ENCODE measurements at places on chromosomes 2 and 18.

DNA sequence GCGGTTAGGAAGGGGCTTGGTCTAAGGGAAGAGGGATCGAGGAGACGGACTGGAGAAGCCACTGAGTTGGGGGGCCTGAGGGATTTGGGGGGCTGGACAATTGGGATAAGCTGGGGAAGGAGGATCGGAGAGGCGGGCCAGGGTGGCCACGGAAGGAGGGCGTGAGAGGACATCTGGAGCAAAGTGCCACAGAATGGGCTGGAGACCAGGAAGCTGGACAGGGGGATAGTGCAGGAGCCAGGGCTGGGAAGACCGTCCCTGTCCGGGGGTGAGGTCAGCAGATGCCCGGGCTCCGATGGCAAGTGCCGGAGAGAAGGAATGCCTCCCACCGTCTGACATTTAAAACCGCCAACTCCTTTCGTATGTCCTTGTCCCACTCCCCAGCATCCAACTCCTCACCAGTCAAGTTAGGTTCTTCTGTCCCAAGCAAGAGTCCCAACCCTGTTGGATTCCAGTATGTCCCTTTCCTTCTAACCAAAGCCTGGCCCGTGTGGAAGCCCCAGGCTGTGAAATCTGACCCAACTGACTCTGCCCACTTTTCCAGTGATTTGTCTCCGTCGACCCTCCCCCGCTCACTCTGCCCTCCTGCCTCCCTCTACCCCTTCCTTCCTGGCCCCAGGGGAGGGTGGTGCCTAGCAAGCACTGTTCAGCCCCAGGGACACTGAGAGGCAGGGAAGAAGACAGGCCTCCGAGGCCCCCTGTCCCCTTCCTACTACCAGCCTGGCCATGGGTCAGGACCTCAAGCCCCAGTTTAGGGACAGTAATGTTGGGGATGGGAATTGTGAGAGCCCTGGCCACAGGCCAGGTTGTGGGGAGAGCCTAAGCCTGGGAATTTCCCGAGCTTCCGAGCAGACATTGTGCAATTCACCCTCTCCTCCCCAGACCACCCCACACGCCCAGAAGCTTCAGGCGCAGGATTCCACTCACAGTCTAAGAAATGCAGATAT lies 31.5 kb upstream of the TMBIM1 start:
- DNase-seq = no peak

DNA sequence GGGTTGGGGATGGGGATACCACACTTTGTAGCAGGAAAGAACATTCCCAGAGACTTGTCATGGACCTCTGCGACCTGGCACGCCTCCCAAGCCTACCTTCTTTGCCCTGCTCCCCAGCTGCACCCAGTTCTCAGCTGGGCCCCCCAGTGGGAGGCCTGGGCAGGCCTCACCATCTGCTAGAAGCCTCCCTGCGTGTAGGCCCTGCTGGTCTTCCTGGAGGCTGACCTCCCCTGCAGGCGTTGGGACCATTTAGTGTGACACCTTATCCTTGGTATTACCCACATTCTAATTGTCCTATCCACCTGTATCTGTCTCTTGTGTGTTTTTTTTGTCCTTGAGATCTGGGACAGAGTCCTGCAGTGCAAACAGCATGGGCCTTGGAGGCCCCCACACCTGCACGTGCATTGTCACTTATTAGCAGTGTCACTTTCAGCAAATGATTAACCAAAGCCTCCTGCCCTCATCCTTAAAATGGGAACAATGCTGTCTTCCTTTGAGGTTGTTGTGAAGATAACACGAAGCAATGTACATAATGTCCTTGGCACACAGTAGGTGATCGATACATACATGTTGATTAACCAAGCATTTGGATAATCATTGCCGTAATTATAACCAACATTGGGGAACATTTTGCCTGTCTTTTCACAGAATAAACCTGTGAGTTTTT lies 77.2 kb downstream of the LIPG start:
- DNase-seq = no peak

- no peak for DNase-seq
Observed at GRCh38 chr18:74897971-74898657, 300.4 kb downstream of the ZNF407 start.

- no peak for DNase-seq
Observed at GRCh38 chr18:27995770-27996502, 181.0 kb downstream of the CDH2 start.

- DNase-seq = no peak
Observed at GRCh38 chr18:44119607-44120006, 561.1 kb upstream of the SETBP1 start.

DNA sequence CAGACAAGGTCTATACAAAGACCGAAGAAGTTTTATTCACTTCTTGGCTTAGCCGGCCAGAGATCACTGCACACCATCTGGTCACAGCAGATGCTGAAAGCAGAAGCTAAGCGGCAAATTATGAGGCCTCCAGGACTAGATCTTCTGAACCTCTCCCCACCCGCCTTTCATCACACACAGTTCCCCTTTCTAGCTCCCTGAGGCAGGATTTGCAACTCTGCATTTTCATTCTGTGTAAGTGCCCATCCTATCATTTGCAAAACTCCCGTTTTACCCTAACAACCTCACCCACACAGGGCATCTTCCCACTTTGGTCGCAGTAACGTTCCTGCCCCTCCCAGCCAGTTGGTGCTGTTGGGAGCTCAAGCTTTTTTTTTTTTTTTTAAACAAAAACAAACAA lies 3.1 kb upstream of the MOB1A start:
- DNase-seq = no peak

GRCh38 chr2:9832586-9832985 lies 10.7 kb upstream of the TAF1B start:
- no peak for DNase-seq

DNA sequence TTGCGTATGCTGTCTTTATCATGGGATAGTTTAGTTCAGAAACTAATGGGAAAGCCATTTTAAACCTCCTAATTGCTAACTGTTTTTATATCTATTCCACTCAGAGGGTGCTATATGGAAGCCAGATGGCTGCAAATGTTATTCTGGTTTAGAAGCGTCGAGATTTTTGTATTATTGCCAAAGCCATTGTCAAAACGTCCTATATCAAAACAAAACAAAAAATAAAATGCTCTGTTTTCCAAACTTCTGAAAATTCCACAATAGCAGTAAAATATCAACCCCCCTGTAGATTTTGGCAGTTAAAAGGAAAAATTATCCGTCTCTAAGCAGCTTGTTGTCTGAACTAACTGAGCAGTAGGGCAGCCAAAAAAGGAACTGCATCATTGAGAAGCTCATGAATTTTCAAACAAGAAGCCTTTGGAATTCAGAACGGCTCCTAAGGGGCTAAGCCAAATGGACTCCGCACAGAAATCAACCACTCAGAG lies 195.4 kb upstream of the CWC22 start:
- no peak for DNase-seq

DNA sequence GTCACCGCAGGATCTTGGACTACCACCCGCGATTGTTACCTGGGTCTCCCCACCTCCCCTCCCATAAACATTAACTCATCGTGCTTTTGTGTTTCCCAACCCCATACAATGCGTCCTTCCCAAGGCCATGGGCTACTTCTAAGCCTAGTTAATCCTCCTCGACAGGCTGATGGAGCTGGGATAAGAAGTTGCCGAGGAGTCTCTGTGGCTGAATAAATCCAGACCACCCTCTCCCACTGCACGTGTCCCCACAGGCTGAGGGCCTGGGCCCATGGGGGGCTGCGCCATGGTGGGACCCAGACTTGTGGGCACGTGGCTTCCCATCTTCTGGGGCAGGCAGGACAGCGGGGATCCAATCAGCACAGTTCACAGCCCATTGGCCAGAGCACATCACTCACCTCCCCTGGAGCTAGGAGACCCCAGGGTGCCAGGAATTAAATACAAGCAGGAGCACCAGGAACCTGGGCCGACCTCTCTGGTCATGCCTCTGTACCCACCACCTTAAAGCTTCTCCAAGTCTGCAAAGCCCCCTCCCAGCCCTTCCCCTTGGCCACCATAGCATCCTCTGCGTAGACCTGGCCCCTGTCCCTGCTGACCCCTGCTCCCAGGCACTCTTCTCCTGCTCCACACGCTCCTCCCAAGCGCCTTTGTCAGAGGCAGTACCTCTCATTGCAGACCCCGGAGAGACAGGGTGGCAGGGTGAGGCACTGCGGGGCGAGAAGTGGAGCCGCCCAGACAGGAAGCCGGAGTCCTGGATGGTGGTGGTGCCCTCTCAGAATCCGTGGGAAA lies 51.0 kb upstream of the ID2 start:
- DNase-seq = no peak

DNA sequence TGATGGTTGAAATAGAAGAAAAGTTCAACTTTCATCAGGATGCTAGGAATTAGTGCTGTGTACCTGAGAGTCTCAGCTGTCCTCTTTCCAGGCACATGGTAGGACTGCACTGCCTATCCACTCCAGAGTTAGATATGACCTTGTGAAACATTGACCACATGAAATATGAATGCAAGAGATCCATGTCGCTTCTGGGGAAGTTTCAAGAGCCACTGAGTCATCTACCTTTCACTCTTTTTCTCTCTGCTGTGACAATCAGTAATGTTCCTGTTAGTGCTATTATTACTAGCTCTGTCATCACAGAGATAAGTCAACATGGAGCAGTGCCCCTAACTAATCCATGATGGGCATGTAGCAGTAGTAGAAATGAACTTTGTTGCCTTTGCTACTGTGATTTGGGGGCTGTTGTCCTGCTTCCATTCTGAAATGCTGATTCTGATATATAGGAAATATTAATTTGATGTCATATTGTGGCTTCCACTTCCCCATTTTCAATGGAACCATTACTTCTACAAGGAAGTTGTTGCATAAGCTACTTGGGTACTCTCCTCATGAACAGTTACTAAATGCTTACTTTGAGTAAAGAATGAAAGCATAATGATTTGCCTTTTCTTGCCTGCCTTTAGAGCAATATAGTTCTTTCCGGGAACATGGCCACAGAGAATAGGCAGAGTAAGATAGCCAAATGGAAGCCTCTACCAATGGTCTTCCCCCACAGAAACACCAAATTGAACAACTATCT lies 192.8 kb upstream of the ZNF521 start:
- no peak for DNase-seq

GRCh38 chr18:29146068-29146467 lies 969.1 kb upstream of the CDH2 start:
- no peak for DNase-seq

DNA sequence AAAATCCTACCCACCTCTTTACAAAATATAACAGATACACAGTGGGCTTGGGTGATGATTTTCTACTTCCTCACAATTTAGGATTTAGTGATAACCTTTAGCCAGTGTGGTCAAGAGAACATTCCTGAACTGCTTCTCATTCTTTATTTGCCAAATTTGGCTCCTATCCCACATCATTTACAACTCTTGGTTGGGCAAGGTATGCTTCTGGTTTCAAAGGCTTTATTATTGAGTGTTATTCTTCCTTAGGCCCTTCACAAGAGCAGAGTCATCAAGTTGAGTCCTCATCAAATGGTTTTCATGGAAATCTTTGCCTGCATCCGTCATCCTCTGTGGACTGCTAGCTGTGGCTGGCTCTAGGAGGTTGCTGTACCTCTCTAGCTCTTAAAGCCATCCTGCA lies 472.0 kb upstream of the ETAA1 start:
- no peak for DNase-seq

DNA sequence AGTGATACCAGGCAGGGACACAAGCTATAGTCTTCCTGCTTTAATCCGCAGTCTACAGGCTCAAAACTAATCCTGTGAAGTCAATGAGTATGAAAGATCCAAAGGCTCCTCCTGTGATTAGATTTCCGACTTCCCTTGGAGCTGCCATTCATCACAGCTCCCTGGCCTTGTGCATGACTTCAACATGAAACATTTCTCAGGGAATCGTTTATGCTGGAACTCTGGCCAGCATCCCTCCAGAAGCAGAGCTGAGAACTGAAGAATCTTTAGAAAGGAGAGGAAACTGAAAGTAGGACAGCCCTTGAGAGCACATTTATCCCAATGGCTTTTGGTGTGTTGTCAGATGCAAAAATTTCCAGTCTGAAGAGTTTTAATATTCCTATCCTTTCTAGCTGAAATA lies 84.3 kb upstream of the SESTD1 start:
- DNase-seq = no peak

DNA sequence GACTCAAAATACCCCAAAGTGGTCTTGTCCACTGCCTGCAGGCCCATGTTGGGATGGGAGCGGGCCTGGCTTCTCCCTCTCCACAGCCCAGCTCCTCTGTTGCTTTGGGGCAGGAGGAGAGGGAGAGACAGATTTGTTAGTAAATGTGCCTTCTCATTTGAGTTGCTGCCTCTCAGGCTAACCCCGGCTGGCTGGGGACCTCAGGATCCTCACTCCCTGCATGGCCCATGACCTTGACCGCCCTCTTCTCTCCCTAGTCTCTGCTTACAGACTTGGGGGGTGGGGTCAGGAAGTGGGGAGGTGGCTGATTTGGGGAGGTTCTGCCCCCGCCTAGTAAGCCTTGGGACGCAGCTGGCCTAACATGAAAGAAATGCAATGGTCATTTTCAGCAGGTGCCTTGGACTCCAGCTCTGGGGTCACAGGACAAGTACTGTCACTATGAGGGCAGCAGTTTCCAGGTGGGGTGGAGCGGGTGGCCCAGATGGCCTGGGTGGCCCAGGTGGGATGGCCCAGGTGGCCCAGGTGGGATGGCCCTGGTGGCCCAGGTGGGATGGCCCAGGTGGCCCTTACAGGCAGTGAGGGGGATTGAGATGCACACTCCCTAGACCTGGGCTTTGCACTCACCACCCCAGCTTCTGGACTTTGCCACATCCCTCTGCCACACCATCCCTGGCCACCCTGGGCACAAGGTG lies 24.1 kb downstream of the HJURP start:
- no peak for DNase-seq

- DNase-seq = no peak
Observed at GRCh38 chr2:43898838-43899346, 60.1 kb downstream of the ABCG8 start.

- no peak for DNase-seq
Observed at GRCh38 chr2:127014224-127014623, 92.7 kb downstream of the BIN1 start.

DNA sequence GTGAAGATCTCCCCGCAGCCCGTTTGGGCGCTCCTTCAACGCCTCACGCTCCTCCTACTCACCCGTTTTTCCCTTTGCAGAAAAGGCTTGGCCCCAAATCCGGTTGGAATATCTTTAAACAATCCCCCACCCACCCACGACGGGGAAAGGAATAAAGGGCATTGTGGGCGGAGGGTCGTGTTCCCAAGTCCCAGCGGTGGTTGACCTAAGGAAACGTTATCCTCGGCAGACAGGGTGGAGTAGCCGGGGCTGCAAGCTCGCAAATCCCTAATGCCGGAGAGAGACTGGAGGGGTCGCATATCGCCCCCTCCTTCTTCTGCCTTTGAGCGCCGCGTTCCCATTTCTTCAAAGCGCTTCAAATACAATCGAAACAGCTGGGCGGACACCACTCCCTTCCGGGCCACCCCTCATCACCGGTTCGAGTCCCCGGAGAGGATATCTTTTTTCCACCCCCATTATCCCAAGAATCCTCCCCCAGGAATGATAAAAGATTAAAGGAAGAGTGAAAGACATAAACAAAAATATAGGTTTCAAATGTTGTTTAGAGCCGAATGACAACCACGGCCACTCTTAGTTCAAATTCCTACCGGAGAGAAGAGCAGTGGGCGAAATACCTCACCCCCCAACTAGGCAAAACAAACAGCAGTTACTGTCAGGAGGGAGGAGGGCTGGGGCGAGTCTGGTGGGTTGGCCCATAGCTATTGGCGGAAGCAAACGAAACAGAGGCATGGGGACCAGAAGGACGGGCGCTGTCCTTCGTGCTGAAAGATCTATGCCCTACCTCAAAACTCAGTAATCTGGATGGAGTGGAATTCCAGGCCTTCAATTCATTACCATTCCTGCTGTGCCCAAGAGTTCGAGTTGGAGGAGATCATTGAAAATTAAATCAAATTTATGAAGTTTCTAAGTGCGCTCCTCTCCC lies 2.8 kb upstream of the GAD1 start:
- DNase-seq = no peak

- no peak for DNase-seq
Observed at GRCh38 chr2:149388120-149388816, 57.9 kb downstream of the LYPD6 start.

- DNase-seq = no peak
Observed at GRCh38 chr2:2050446-2050845, 280.6 kb downstream of the MYT1L start.
